ENCODE measurements at places on chromosomes 7 and 10.

DNA sequence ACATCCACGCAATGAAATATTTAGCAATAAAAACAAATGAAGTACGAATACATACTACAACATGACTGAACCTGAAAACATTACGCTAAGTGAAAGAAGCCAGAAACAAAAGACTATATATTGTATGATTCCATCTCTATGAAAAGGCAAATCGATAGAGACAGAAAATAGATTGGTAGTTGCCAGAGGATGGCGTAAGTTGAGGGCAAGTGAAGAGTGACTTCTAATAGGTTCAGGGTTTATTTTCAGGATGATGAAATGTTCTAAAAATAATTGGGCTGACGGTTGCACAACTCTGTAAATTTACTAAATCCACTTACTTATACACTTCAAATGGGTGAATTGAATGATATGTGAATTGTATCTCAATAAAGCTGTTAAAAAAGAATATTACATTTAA is 39.5 kb upstream of the TECTB start:
- DNase-seq: no peak

DNA sequence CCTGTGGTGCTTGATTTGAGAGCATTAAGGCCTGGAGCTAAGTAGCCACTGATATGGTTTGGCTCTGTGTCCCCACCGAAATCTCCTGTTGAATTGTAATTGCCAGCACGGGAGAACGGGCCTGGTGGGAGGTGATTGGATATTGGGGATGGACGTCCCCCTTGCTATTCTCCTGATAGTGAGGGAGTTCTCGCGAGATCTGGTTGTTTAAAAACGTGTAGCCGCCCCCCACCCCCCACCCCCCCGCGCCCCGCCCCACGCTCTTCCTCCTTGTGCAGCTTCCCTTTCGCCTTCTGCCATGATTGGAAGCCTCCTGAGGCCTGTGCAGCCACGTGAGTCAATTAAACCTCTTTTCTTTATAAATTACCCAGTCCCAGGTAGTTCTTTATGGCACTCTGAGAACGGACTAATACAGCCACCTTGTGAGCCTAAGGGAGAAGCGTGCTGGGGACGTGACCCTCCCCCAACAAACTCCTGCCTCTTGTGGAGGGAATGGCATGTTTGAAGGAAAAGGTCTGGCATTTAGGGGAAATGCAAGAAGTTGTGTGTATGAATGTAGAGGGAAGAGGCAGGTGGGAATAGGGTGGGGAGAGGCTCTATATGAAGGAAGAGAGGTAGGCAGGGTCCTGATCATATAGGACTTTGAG is 118.0 kb upstream of the KMT2C start:
- DNase-seq: no peak

GRCh38 chr7:6290319-6290741 is 17.9 kb upstream of the CYTH3 start:
- DNase-seq: no peak

GRCh38 chr7:21281193-21281592 is 146.7 kb upstream of the SP4 start:
- DNase-seq: no peak

DNA sequence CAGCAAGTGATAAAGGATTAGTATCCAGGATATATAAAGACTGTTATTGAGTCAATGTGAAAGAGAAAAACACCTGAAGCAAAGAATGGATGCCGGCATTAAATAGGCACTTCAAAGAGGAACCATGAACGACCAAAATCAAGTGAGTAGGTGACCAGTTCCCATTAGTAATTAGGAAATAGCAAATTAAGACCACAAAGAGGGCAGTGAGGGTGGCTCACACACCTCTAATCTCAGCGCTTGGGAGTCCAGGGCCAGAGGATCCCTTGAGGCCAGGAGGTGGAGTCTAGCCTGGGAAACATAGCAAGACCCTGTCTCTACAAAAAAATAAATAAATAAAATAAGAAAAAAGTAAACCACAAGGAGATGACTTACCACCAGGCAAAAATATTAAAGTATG is 1.5 kb upstream of the ANTXRL start:
- no peak for DNase-seq

GRCh38 chr7:128875523-128875948 is 12.9 kb downstream of the ATP6V1F start:
- no peak for DNase-seq

DNA sequence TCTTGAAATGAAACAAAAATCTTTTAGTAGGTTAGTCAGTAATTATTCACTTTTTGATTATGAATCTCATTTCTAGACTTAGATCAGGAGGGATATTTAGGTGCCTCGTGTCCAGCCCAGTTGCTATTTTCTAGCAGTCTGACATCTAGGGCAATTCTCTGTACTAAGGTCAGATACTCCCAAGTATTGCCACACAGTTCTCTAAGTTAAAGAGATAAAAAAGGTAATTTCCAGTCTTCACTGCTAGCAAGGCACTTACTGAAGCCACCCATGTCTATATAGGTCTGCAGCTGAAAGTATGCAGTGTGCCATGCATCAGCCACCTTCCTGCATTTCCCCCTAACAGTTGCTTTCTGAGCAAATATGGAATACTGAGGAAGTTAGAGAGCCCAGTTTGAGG is 83.4 kb downstream of the PON1 start:
- DNase-seq: no peak

GRCh38 chr7:87474533-87475358 is 734 bp downstream of the ABCB4 start:
- no peak for DNase-seq

DNA sequence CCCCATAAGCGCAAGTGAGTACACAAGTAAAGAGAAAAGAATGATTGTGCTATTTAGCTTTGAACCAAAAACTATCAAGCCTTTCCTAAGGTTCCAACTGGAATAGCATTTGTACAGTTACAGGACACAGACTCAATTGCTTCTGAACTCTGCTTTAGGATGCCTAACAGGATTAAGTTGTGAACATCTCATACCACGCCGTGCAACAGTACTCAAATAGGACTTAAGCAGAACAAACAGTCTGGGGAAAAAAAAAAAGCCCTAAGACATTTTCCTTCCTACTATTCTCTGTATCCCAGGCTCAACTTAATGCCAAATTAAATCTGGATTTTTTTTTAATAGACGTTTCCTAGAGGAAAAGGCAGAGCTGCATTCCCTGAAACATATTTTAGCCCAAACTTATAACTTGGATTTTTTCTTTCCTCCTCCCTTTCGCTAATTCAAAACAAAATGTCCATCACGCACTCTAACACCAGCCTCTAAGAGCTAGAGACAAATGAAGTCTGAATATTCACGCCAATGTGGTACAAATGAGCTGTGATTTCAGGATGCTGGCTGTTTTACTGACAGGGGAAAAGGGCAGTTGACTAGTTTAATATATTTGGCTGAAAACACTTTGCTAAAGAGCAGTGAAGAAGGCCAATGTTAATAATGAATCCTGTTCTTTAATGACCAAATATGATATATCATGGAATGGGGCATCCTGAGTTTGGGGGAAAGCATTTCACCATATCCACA is 68.6 kb downstream of the CALD1 start:
- DNase-seq: no peak

DNA sequence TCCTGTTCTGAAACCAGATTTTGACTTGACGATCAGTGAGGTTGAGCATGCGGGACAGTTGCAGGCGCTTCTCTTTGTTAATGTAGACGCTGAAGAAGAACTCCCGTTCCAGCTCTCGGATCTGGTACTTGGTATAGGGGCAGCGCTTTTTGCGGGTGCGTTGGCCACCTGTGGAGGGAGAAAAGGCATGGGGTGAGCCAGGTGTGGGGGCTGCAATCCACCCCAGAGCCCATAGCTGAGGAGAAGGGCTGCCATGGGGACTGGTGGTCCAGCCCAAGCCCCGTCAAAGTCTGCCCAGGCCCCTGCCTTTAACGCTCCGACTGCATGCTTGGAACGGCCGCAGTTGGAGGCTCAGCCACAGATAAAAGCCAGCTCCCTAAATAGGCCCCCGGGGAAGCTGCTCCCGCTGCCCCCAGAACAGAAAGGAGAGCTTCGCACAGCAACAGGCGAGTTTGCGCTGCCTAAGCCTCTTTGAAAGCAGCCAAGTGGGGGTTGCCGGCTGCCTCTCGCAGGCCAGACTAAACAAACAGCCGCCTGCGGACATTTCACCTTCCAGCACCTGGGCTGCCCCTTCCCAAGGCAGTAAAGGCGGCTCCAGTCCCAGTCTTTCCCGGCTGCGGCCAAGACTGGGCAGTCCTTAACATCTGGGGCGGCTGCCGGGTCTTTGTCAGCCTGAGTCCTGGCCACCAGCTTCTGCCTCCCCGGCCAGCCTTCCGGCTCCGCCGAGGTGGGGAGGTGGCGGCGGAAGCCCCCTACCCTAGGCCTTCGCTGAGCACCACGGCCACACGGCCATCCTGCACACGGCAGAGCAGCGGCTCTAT is 2.0 kb downstream of the HOXA11 start:
- DNase-seq: no peak

- no peak for DNase-seq
These were observed 12.7 kb downstream of the LRRC18 start for GRCh38 chr10:48926764-48927540.

GRCh38 chr7:123675181-123675473 is 19.5 kb downstream of the LMOD2 start:
- DNase-seq: no peak

- DNase-seq: no peak
These were observed 123.9 kb upstream of the FRMD4A start for GRCh38 chr10:14454629-14455028.

GRCh38 chr10:13820964-13821337 is 234.2 kb downstream of the PRPF18 start:
- no peak for DNase-seq

GRCh38 chr7:148669927-148670326 is 28.8 kb upstream of the CUL1 start:
- DNase-seq: no peak
